ENCODE measurements at places on chromosomes 1 and 21. TPM values are rescaled to one million over a fixed set of nuclear protein-coding genes. Genes with fewer than 3 reads are reported as not detected.

ADCY10 gene
- 0.17 TPM for total RNA-seq

UBE2U gene
- total RNA-seq: not detected

CD53 gene
- total RNA-seq: 7.5 TPM

CLDN8 gene
- not detected for total RNA-seq

RNU1-3 gene
- 1,264 TPM for total RNA-seq

VAV3 gene
- total RNA-seq: 1.2 TPM

DPM3 gene
- 52.1 TPM for total RNA-seq

FABP3 gene
- total RNA-seq: 467 TPM

IQGAP3 gene
- total RNA-seq: 0.08 TPM

NCDN gene
- 12.5 TPM for total RNA-seq

APCS gene
- total RNA-seq: not detected

DNA sequence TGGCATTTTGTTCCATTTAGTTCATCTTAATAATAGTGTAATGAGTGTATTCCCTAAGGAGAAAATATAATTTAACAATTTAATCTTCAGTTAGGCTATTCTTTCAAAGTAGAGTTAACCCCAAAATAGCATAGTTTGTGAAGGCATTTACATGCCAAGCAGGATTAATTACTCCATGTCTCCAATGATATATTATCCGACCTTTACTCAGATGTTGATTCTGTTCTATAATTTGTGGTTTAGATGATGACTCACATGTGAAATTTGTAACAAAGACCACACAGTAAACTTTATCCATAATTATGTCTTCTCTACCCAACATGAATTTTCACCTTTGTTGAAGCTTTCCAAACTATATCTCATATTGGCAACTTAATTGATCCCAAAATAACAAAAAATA, 2065.2 kb downstream of the MRPL39 start:
- no peak for DNase-seq

DNA sequence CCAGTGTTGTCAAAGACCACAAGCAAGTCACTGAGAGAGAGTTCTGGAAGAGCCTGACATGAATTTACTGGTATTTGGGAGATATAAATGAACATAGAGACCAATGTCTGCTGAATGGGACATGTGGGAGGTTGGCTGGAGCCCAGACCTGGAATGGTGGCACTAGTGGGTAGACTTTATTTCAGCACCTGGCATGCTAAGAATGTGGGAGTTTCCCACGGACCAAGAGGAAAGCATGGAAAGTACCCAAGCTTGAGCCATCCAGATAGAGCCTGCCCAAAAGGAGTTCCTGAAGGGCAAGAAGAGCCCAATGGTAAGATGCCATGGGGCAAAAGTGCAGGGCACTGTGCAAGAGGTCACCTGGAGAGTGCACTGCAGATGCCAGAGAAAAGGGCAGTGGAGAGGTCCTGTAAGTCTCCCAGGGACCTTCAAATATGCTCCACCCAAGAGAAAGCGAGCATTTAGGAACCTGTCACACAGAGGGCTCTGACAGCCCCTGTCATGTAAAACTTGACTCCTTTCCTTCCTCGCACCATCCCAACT, 8.1 kb upstream of the ZNF687 start:
- DNase-seq: no peak

GRCh38 chr1:21576798-21577187, 67.6 kb downstream of the ALPL start:
- DNase-seq: no peak

GRCh38 chr1:7539769-7540175, 231.3 kb upstream of the VAMP3 start:
- peak; percentile 8 for DNase-seq

GRCh38 chr1:36723813-36724212, 241.1 kb upstream of the CSF3R start:
- no peak for DNase-seq

- no peak for DNase-seq
Observed at GRCh38 chr1:189662190-189662589, 815.5 kb downstream of the BRINP3 start.

DNA sequence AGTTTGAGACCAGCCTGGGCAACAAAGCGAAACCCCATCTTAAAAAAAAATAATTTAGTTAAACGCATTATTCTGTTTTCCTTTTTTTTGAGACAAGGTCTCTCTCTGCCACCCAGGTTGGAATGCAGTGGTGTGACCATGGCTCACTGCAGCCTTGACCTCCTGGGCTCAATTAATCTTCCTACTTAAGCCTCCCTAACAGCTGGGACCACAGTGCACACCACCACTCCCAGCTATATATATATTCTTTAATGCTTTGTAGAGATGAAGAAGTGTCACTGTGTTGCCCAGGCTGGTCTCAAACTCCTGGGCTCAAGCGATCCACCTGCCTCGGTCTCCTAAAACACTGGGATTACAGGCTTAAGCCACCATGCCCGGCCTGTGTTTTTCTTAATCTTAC, 7.7 kb upstream of the KLF17 start:
- DNase-seq: no peak

GRCh38 chr1:195462646-195463045, 1145.6 kb downstream of the KCNT2 start:
- DNase-seq: no peak

- no peak for DNase-seq
Observed at GRCh38 chr1:199178646-199179045, 539.8 kb downstream of the PTPRC start.

DNA sequence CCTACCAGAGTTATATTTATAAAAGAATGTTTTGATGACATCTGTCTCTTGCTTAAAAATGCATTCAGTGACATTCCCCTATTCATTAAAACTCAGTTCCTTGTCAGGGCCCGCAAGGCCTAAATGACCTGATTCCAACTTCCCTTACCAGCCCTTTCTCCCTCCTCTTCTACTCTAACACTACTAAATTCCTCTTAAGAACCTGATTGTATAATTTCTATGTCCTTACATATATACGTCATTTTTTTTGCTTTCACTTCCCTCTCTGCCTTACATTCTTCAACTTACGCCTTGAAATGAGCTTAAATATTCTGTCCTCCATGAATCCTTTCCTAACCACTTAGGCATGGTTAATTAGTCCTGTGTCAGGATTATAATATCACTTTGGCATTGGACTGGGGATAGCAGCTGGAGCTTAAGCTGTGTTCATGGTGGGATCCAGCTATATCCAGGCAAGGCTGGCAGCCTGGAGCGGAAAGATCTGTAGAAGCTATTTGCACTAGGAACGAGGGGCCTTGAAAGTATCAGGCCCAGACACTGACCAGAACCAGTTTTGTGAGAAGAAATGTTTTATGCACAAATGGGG, 360.2 kb upstream of the PTBP2 start:
- no peak for DNase-seq

GRCh38 chr1:157916887-157917570, 75.4 kb upstream of the CD5L start:
- DNase-seq: no peak

DNA sequence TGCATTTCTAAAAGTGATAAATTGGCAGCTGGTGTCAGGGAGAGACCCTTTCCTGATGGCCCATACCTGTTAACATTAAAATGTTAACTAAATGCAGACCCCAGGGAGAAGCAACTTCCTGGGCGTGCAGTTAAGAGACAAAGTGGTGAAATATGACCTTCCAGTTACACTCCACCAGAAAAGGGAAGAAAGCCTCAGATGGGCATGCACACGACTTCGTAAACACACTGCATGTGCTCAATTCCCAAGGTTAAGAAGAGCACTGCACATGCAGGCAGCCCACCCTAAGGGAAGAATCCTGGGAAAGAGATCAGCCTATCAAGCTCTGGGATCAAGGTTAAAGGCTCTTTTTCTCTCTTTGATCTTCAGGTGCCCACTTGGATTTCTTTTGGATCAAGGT, 9.7 kb upstream of the GBP6 start:
- DNase-seq: no peak

GRCh38 chr1:230540421-230541155, 101.7 kb upstream of the COG2 start:
- DNase-seq: no peak

GRCh38 chr1:229970714-229971113, 96.3 kb upstream of the GALNT2 start:
- no peak for DNase-seq

DNA sequence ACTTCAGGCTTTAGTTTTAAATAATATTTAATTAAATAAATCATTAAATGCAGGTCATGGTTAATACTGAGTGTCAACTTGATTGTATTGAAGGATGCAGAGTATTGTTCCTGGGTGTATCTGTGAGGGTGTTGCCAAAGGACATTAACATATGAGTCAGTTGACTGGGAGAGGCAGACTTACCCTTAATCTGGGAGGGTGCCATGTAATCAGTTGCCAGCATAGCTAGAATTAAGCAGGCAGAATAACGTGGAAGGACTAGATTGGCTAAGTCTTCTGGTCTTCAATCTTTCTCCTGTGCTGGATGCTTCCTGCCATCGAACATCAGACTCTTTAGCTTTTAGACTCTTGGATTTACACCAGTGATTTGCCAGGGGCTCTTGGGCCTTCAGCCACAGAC, 85.3 kb downstream of the MAP3K21 start:
- no peak for DNase-seq

DNA sequence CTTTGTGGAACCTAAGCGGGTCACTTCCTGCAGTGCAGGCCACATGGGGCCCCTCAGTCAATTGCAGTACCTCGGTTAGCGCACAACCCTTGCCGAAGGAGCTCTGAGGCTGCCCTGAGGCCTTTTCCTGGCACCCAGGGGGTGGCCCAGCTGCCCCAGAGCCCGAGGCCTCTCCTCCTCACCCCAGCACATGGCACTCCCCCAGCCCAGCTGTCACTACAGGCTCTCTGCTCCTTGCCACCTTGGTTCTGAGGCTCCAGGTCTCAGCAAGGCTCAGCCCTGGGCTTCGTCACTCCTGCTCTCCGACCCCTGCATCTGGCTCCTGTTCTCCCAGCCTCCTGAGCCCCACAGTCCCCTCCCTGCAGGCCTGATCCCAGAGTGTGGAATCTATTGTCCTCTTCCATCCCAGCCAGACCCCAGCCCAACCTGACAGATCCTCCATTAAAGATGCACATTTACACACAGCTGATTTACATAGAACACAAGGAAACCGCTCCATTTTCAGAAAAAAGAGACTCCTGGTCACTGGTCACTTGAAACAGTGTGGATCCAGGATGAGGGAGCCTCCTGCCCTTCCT, 192.8 kb upstream of the POU3F1 start:
- DNase-seq: no peak

- no peak for DNase-seq
Observed at GRCh38 chr1:166418344-166418933, 251.6 kb upstream of the FAM78B start.

DNA sequence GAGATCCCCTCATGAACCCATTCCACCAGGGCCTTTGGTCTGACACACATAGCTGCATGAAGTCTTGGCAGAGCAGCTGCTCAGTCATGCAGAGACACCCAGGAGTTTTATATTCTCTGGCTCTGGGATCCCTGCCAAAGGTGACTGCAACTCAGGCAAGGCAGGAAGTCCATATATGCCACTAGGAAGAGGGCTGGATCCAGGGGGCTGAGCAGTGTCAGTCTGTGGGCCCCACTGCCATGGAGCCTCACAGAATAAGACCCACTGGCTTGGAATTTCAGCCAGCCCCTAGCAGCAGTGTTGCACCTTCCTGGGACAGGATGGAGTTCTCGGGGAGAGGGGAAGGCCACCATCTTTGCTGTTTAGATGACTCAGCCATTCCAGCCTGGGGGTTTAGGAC, 199.7 kb downstream of the TBX15 start:
- DNase-seq: no peak

- DNase-seq: no peak
Observed at GRCh38 chr1:10299151-10299550, 88.8 kb downstream of the KIF1B start.

DNA sequence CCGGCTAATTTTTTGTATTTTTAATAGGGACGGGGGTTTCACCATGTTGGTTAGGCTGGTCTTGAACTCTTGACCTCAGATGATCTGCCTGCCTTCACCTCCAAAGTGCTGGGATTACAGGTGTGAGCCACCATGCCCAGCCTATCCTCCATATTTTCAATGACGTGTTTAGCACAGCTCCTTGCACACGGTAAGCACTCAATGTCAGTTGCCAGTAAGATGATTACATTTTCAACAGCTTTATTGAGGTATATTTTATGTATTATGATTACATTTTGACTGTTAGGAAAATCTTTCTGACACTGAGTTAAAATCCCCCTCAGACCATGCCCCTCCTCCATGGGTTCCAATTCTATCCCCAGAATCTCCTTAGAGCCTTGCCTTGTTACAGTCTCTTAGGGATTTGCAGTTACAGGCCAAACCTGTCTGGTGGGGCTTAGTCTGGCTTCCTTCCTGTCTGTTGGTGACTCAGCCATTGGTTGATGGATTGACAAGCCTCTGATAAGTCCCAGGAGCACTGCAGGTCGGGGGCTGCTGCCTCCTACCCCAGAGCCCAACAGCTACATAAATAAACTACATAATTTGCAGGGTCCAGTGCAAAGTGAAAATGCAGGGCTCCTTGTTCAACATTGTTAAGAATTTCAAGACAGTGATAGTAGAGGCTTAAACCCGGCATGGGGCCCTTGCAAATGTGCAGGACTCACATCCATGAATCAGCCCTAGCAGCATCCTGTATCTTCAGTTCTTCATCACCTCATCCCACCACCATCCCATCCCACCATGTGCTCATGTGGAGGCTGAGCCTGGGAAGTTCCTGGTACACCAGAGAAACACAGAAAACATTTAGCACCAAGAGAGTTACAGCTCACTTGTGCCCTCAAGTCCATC, 23.4 kb downstream of the COA7 start:
- no peak for DNase-seq

DNA sequence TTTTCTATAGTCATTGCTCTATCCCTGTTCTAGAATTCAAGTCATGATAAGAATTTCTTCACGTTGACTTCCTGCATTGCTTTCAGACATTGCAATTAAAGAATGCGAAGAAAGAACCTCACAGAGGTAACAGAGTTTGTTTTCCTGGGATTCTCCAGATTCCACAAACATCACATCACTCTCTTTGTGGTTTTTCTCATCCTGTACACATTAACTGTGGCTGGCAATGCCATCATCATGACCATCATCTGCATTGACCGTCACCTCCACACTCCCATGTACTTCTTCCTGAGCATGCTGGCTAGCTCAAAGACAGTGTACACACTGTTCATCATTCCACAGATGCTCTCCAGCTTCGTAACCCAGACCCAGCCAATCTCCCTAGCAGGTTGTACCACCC, 10.6 kb downstream of the APCS start:
- no peak for DNase-seq

DNA sequence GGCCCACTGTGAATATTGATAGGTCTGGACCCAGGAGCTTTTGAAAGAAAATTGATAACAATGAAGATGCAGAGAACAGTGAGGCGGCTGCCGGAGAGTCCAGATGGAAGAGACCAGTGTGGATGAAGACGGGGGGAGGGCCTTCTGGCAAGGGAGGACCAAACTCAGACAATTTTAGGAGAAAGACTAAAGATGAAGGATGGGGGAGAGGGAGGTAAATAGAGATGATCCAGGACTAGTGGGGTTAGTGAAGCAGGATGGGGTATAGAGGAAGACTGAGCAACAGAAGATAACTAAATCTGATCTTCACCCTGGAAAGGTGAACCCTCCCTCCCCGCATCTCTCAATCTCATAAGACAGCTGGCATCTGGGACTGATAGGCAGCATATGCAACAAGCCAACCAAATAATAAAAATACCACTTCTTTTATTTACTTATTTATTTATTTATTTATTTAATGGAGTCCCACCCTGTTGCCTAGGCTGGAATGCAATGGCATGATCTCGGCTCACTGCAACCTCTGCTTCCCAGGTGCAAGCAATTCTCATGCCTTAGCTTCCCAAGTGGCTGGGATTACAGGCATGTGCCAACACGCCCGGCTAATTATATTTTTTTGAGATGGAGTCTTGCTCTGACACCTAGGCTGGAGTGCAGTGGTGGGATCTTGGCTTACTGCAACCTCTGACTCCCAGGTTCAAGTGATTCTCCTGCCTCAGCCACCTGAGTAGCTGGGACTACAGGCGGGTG, 10.5 kb downstream of the EIF3I start:
- DNase-seq: no peak

GRCh38 chr21:22855581-22855980, 1857.4 kb downstream of the NCAM2 start:
- no peak for DNase-seq
